CD4-positive, alpha-beta T cell treated with Interleukin-17A for 4 hours (primary cell): ENCODE measurements at places on chromosomes 12 and 14.

GRCh38 chr14:53955671-53956426, 776 bp downstream of the BMP4 start:
- DNase-seq = peak; percentile 37

DNA sequence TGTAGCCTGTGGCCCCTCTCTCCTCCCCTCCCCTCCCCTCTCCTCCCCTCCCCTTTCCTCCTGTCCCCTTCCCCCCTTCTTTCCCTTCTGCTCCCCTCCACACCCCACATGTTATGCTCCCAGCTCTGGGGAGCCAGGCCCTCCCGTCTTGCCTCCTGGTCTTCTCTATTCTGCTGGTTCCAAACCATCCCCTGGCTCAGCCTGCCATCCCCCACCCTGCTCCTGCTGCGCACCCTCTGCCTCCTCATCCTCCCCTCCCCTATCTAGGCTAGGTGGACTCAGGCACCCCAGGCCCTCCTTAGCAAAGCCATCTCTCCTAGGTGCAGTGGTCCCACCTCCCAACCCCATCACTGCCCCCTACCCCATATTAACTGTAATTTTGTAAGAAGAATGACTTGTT, 99.5 kb downstream of the CALM1 start:
- no peak for DNase-seq

DNA sequence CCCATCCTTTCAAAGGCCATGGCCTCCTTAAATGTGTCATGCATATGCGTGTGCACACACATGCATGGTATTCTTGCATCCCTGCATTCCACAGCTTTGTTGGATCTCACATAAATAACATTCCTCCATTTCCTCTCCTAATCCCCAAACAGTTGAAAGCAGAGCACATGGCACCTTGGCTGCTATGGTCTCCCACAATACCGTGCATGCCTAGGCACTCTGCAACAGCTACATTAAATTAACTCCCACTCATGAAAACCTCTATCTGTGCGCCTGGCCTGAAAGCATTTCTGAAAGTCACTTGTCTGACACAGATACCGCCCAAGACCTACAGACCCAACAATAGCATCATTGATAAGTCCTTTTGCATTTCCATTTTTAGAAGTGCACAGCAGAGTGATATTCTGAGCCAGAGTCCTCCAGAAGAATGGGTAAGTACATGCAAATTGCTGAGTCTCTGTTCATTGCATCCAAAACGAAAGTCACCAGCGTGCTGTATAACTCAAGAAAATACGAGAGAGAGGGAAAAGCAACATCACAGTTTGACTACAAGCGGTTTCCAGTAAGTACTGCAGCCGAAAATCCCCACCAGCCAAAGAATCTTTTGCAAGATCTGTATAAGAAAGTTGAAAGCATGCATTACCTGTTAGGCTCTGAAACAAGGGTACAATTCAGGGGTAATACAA, 436 bp downstream of the ASB2 start:
- no peak for DNase-seq

DNA sequence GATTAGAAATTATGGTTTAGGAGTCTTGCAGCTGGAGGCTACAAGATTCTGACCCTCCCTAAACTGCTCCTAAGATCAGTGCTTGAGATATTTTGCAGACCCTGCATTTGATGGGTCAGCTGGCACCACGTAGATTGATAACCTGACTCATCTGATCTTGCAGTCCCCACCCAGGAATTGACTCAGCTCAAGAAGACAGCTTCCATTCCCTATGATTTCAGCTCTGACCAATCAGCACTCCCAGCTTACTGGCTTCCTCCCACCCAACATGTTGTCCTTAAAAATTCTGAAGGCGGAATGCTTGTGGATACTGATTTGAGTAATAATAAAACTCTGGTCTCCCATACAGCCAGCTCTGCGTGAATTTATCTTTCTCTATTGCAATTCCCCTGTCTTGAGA, 23.2 kb upstream of the MTHFD1 start:
- DNase-seq = no peak

GRCh38 chr14:97850886-97851285, 1053.7 kb downstream of the VRK1 start:
- DNase-seq = no peak

GRCh38 chr14:53999061-53999488, 42.5 kb upstream of the BMP4 start:
- DNase-seq = no peak

DNA sequence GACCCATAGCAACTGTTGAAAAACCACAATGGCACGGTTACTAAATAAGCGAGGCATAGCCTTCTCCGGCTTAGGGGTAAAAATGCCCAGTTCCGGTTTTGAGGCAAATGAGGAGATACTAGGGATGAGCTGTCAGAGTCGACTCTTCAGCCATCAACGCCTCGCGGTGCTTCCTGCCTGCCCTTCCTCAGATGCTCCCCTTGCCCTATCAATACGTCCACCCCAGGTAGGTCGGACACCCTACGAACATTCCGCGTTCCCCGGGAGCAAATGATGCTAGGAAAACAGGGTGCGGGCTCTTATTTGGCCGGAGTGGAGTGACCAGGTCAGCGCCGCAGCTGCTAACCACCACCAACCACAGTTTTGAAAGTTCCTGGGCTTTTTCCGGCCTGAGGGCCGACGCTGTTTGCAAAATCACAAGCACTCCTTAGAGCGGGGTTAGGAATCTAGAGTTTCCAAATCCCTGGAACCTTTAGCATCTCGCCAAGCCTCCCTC, 1.2 kb downstream of the SRSF9 start:
- peak; percentile 19 for DNase-seq

GRCh38 chr14:24662753-24663152, 28.8 kb upstream of the GZMB start:
- DNase-seq = no peak

GRCh38 chr12:95435355-95435754, 38.6 kb upstream of the METAP2 start:
- DNase-seq = no peak

- DNase-seq = no peak
Observed at GRCh38 chr12:118436002-118436730, 59.8 kb downstream of the SUDS3 start.

DNA sequence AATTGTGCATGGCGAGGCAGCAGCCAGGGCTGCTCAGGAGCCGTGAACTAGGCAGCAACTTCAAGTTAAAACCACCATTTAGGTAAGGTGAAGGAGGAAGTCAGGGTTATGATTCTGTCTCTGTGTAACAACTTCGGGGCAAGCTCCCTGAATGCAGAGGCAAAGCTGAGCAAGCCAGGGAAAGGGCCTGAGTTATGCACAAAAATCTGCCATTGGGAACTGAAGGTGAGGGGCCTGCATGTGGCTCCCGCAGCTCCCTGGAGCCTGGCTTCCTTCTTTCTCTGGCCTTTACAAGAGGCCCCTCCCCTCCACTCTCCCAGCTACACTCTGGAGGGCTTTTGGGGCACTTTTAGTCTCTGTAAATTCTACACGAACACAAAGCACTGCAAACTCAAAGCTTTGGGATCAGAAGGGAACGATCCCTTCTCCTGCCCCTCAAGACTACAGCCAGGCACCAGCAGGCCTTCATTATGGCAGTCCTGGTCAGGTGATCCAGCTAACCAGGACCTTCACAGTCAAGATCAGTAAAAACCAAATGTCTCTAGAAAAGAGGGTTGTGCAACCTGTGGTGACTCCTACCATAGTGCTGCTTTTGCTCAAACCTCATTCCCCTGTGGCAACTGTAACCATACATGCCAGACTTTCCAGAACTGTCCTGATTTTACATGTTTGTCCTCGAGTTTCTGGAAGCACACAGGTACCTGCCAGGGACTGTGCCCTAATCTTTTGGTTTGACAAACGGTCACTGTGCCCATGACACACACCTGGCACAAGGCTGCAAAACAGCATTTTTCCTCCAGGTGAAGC, 67.2 kb upstream of the PTGR2 start:
- no peak for DNase-seq

DNA sequence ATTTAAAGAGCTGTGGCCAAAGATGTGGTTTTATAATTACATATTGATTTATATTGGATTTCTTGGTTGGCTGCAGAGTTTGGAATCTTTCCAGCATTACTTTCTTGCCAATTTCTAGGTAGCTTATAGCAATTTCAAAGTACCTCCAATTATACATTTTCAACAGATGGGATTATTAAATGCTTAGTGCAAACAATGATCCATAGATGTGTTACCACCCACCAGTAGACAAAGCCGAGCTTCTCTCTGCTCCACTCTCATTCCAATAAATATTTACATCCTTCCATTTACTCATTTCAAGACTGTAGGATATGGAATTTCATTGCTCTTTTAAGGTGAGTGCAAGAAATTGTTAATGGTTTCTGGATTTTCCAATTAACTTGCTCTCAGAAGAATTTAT, 21.6 kb upstream of the TMCC3 start:
- DNase-seq = no peak

DNA sequence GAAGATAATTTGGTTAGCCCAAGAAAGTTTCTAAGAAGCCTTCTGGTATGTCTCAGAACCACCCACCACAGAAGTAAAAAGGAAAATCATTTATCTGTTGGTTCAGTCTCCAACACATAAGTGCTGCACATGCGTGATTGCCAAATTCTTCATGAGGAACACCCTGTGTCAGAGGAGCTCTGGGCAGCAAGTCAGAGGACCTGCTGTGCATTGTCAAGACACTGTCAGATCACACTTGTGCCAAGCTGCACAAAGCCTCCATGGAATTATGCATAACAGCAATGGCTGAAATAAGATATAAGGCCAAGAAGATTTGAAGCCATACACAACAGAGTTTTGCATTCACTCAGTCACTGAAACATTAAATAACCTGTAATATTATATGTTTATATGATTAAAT, 1304.7 kb upstream of the FLRT2 start:
- no peak for DNase-seq

DNA sequence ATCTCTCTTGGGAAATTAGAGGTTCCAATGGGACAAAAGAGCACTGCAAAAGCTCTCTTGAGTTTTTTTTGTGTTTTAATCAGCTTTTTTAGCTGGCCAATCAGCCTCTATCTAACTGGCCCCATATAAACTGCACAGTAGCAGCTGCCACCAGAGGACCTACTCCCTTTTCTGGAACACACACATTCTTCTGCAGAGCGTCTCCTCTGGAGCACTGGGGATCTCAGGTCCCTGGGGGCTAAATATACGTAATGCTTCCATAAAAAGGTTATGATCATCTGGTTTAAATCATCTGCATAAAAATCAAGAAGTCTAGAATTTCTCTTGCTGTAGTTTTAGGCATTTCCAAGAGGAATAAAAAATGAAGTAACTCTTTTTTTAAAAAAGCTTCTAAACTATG, 32.3 kb downstream of the TSPAN8 start:
- DNase-seq = no peak

DNA sequence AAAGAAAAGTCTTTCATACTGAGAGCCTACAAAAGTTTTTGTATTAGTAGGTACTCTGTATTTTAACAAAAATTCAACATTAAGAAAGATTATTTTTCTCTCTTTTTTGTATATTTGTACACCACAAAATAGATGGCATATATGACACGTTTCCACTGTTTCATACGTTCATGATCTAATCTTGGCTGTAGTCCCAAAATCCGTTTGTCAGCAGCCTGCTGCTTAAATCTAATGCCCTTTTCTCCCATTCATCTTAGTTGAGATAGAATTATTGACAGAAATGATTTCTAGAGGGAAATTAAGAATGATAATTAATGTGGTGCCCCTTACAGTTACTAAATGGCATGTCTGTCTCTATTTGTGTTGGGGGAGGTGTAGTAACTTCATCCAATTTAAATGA, 140.7 kb upstream of the NOVA1 start:
- DNase-seq = no peak

DNA sequence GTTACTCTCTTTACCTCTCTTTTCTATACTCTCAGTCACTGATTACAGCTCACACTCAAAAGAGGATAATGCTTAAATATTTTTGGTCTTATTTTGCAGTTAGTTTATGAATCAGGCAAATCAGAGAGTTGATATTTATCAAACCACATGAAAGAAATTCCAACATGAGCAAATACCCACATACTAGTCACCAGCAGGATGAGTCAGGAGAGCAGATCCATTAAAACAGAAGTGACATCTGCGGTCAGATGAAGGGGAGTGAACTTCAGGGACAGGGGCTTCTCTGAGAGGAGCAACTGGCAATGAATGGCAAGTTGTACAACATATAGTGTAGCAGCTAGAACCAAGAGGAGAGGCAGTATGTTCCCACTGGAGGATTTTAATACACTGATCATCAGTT, 258.7 kb downstream of the SYT10 start:
- no peak for DNase-seq

GRCh38 chr12:68240079-68240478, 13.3 kb downstream of the IL22 start:
- DNase-seq = no peak

GRCh38 chr12:73598626-73599025, 939.0 kb upstream of the ATXN7L3B start:
- DNase-seq = no peak

GRCh38 chr12:102964872-102965271, 7.4 kb downstream of the ASCL1 start:
- DNase-seq = no peak

DNA sequence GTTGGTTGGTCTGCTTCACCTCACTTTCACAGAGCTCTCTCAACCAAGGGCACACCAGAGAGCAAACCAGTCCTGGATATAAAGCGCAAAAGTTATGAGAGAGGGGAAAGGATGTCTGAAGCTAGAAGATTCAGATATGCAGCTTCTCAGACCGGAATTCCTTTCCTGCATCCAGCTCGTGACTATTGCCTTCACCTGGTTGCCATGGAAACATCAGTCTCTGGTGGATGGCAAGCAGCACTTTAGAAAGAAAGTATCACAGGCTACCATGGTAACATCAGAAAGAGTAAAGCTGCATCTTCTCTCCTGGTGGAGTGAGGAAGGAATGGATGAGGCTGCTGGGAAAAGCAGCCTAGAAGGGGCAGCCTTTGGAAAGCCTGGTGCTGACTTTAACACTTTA, 13.7 kb downstream of the REM2 start:
- DNase-seq = no peak

DNA sequence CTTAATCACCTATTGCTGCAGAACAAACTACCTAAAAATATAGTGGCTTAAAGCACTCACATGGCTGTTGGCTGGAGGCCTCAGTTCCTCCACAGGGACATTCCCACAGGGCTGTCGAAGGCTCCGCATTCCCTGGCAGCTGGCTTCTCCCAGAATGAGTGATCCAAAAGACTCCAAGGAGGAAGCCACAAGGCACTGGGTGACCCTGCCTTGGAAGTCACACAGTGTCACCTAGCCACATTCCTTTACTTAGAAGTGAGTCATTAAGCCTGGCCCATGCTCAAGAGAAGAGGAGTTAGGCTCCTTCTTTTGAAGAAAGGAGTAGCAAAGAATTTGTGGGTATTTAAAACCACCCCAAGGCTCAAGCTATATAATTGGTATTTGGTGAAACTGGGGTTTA, 63.9 kb upstream of the MAP1LC3B2 start:
- no peak for DNase-seq

GRCh38 chr12:99009654-99010296, 364.7 kb downstream of the APAF1 start:
- DNase-seq = no peak

- no peak for DNase-seq
Observed at GRCh38 chr14:71472356-71473340, 459.6 kb upstream of the RGS6 start.

DNA sequence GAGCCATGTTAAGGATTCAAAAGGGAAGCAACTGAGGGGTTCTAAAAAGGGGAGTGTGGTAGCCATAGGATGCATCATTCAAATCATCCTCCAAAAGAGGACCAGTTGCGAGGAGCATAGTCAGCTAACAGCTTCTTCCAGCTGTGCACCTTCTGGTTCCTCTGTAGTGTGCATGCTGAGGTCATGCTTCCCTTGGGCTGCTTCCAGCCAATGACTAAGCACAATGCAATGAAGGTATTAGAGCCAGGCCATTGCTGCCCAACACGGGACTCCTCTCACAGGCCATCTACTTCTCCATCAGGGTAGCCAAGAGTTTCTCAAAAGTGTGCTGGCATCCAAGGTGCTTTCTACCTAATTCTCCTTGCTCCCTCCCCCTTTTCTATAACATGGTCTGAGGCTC, 69.2 kb upstream of the ARID2 start:
- no peak for DNase-seq
